GM04503 (cell line): ENCODE measurements at places on chromosomes 2 and 18.

GRCh38 chr2:95276888-95277245 is 2.6 kb downstream of the PROM2 start:
- DNase-seq, result no peak

DNA sequence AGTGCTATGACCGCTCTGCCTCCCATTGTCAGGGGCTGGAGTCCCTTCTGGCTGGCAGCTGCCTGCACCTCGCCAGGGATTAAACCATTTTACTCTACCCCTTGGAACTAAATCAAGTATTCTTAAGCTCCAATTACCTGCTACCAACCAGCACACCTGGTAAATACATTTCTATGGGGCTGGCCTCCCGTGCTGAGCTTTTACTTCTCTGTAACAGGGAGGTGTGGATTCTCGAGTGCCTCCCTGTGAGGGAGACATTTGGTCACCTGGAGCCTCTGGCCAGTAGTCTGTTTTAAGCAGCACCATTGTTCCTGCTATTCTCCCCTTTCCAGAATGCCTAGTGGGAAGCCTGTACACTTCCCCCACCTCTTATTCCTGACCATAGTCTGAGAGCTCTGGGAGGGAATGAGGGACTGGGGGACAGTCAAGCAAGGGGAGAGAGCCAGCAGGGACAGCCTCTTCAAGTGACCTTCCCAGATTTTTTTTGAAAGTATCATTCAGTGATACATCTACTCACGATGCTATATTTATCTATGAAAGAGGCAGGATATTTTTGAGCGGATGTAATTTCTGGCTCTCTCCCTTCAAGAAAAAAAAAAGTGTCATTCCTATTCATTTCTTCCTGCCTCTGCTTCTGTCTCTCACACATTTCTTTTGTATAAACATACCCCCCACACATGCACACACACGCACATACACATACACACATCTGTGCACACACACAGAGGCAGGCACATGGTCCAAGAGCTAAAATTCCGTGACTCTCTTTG is 112.8 kb downstream of the CAPN13 start:
- DNase-seq, result no peak

GRCh38 chr2:78980152-78980465 is 45.4 kb upstream of the REG3G start:
- DNase-seq, result no peak

DNA sequence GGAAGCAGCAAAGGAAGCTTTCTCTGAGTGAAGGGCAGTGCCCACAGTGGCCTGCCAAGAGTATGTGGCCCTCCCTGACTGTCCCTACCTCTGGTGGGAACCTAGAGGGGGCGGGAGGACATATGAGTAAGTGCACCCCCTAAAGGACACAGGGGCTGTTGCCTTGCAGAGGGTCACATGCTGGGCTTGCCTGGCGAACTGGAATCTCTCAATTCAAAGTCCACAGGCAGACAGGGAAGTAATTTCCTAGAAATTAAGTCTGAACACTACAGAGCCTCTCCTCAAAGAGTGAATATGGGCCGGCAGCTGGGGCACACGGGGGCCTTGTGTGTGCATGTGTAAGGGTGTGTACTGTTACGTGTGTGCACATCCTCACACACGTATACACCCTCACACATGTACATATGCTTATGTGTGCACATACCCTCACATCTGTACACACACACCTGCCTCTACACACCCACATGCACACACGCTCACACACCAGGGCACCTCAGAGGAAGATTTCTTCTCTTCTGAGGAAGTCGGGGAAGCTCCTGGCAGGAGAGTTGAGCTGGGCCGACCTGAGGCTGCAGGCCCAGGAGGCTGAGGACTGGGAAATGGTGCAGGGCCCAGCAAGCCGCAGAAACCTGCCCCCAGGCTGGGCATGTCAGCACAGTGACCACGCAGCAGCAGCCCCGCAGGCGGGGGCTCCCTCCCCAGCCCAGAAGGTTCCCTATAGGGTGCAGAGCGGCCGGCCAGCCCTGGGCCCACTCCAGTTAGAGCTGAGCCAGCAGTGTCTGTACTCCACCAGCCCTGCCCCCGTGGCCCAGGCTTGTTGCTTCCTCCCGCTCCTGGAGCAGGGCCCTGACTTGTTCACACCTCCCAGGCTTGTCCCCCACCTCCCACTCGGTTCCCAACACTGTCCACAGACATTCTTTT is 77.4 kb upstream of the TAF1B start:
- DNase-seq, result no peak

DNA sequence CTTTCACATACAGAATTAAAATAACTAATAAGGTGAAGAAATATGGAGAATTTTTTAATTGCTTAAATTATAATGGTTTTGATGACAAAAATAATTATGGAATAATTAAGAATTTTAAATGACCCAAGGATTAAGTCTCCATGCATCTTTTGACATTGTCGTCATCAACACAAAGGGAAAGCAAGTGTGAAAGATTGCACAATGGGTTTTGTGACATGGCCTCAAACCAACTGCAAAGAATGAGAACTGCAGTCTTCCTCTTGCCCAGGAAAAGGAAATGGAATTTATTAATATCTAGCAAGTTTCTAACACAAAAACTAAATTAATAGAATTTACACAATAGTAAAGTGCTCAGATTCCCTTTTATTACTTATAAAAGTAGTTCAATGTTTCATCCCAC is 329.1 kb upstream of the PKDCC start:
- no peak for DNase-seq

DNA sequence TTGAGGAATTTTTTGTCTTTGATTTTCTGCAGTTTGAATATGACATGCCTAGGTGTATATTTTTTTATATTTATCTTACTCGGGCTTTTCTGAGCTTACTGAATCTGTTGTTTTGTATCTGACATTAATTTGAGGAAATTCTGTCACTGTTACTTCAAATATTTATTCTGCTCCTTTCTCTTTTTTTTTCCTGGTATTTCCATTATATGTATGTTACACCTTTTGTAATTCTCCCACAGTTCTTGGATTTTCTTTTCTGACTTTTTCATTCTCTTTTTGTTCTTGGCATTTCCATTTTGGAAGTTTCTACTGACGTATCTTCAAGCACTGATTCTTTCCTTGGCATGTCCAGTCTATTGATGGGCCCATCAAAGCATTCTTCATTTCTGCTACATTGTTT is 24.1 kb upstream of the SKA1 start:
- DNase-seq, result no peak

- DNase-seq, result no peak
These were observed at the start of gene ASAP2 for GRCh38 chr2:9205963-9206948. TSS of gene ASAP2 (plus strand) at chr2:9206812. CDS start at chr2:9207105, 293 bp downstream.

- no peak for DNase-seq
These were observed 503 bp downstream of the ANXA4 start for GRCh38 chr2:69742322-69742952.

GRCh38 chr2:100407073-100407472 is 10.4 kb downstream of the CHST10 start:
- DNase-seq, result no peak

- DNase-seq, result no peak
These were observed 27.5 kb upstream of the ALPP start for GRCh38 chr2:232350804-232351685.

DNA sequence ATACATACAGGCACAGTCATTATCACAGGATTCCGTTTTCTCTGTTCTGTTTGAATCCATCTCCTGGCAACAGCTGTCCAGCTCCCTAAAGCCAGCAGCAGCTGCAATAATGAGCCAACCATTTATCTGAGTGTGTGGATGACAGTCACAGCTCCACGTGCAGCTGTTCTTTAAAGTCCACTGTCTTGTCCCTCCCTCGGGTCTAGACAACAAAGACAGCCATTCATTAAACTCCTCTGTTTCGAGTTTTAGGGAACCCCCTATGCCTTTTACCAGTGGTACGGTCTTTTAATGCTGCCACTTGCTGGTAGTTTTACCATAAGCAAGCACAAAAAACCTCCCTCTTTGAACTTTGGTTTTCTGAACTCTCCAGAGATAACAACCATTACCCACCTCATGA is 16.0 kb upstream of the MSGN1 start:
- DNase-seq, result no peak

- no peak for DNase-seq
These were observed 420.5 kb downstream of the NRXN1 start for GRCh38 chr2:50611351-50611871.

DNA sequence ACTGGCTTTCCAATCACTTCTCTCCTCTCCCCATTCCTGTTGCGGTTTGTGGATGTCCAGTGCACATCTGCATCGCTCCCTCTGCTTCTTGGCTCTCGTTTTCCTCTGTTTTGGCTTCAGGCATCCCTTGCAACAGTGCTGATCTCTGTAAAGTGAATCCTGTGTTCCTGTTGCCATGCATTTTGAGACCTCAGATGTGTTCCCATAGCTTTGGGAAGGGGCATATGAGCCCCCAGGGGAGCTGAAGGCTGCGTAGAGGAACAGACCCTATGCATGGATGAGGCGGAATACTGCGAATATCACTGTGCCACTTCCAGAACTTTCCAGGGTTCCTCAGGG is 168.4 kb upstream of the HAAO start:
- DNase-seq, result no peak

DNA sequence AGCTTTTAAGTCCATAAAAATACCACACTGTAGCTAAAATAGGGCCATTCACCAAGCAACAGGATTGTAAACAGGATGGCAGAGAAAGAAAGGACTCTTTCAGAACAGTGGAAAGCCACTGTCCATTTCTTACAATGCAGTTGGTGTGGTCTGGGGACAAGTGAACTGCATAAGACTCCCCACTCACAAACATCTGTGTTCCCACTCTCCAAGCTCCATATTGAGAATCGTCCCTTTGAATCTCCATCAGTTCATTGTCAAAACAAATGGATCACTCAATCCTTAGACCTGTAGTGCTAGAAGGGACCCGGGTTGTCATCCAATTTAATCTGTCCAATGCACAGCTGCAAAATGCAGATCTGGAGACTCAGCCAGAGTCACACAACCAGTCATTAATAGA is 347.4 kb upstream of the KLHL29 start:
- no peak for DNase-seq

DNA sequence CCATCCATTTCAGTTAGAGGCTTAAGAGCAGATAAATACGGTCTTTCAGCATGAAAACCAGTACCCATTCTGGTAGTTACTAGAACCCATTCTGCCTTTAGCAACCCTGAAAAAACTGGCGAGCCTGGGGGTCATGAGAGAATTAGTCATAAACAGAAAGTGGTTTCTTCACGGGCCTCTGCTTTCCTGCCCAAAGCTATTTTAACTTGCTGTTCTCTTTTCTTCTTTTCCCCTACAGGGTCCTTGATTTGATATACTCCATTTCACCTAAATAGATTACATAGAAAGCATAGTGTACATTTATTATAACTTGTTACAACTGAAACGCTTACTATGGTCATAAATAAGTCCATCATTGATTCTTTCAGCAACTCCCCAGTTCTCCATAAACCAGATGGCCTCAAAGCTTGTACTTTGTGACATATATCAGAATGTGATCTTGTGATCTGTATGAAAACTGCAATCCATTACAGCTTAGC is 48.3 kb downstream of the WDFY1 start:
- DNase-seq, result no peak

- no peak for DNase-seq
These were observed 4.2 kb upstream of the EML4 start for GRCh38 chr2:42164971-42165370.
